NCI-H2171 treated with DMSO at 0.1 percent for 48 hours (cell line): ENCODE measurements at places on chromosomes 7 and 10.
A peak's percentile ranks its signal among the peaks of the same experiment; 100 is the strongest.

- DNase-seq, result no peak
Measured at GRCh38 chr7:127338122-127338521, 54.4 kb downstream of the ZNF800 start.

GRCh38 chr7:139111147-139111546 is 1.6 kb upstream of the ZC3HAV1 start:
- no peak for DNase-seq

DNA sequence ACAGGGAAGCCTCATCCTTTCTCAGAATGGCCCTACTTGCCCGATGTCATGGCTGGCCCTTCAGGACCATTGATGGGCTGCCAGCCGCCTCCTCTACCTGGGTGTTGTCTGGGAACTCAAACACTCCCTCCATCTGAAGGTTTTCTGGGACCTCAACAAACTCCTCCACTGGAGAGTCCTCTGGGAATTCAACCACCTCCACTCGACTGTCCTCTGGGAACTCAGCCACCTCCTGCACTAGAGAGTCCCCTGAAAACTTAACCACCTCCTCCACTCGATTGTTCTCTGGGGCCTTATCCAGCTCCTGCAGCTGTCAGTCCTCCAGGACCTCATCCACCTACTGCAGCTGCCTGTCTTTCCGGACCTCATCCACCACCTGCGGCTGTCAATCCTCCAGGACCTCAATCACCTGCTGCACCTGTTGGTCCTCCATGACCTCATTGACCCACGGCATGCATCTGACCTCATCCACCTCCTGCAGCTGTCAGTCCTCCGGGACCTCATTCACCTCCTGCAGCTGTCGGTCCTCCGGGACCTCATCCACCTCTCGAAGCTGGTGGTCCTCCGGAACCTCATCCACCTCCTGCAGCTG is 37.1 kb downstream of the MAT1A start:
- no peak for DNase-seq

DNA sequence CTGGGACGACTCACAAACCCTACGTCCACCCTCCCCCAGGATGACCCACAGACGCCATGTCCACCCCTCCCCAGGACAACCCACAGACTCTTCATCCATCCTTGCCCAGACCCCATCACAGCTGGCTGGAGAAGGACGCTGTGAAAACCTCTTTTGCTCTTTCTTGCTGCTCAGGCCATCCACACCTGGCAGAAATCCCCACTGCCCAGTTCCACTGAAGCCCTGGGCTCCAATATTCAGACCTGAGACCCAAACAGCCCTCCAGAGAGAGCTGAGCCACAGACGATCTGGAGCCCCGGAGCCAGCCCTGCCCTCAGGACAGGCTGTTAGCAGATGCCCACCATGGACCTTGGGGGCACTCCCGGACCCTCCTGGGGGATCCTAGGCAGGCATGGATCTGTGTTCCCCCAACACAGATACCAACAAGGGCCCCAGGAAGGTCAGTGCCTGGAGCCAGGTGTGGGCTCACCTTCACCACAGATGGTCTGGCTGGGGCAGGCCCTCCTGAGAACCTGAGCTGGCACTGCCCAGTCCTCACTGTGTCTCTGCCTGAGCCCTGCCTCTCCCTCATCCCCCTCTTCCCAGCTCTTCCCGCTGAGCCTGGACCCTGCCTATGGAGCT is 226.2 kb downstream of the PTPRN2 start:
- DNase-seq, result no peak

DNA sequence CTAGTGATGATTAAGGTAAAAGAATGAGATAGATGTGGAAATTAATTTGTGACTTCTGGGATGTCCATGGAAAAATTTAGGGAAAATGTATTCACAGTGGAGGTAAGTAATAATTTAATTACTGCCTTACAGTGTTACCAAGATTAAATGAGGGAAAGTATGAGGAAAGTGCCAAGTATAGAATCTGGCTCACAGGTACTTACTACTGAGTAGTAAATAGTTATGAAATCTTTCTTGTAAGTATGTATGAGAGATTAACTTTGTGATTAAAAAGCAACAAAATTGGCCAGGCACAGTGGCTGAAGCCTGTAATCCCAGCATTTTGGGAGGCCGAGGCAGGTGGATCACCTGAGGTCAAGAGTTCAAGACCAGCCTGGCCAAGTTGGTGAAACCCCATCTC is 42.1 kb downstream of the RSBN1L start:
- DNase-seq, result no peak

DNA sequence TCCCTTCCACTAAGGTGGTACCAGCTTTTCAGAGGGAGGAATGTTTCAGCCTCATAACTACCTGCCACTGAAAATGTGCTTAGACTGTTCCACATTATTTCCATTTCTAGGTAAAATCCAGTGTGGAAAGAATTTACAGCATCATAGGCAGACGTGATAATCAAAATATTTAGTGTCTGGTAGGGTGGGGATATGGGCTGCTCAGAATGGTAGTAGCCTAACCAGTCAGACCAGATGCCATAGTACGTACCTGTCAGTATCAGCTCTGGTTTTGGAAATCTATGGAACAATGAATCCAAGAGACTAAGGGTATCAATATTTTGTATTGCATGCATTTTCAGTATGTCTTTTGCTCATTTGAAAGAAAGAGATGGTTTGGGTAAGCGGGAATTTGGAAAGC is 76.8 kb upstream of the APBB1IP start:
- DNase-seq, result no peak

GRCh38 chr7:134396031-134396430 is 62.9 kb downstream of the AKR1B1 start:
- no peak for DNase-seq

DNA sequence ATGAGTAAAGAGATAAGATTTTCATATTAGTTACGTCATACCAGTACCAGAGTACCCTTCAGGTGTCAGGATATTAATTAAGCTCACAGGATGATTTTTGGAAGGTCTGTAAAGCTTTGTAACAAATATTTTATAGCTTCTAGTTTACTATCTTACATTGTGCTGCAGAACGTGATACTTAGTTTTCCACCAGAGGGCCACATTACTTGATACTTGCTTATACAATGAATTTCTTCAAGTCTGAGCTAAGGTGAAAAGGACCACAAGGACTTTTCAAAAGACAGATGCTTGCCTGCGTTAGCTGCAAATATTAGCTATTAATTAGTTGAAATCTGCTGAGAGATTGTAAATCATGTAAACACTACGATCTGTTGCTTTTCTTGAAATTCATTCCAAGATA is 12.2 kb downstream of the FOXP2 start:
- peak; percentile 66 for DNase-seq

DNA sequence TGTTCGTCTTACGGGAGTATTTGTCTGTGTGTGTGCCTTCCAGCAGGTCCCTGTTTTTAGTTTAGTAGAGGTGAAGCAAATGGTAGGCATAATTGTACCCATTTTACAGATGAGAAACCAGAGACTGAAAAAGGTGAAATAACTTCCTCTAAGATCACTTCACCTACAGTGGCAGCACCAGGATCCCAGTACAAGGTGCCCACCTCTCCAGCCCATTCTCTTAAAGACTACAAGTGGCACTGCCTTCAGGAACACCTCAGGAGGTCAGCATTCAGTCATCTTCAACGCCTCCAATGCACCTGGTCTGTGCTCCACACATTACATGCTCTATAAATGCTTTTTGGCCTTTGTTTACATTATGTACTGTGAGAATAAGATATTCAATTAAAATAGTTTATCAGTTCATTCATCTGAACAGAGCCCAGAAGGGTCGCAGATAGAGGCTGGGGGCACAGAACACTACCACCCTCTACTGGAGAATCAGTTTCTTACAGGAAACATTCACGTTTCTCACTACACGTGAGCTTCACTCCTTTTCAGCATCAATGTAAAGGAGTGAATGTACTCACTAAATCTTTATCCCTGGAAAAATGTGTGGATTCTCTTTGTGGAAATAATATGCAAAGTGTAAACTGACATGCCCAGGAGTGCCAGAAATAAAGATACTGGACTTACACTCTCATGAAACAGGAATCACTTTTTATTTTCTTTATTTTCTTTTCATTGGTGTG is 45.5 kb upstream of the ABLIM1 start:
- DNase-seq, result no peak

GRCh38 chr7:158778471-158778870 is 50.8 kb downstream of the ESYT2 start:
- DNase-seq, result no peak

DNA sequence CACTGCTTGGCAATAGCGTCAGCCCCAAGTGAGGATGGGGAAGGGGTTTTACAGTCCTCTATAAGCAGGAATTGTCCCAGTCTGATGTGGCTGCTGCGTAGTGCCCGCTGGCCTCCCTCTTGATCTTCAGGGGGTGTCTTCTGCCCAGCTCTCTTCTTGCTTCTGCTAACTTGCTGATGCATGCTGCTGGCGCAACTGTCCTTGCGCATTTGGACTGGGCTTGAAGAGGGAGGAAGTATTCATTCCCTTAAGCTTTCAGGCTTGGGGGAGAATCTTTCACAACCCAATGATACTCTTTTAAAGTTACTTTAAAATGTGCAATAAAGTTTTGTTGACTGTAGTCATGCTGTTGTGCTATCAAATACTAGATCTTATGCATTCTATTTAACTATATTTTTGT is 10.3 kb downstream of the GALNT11 start:
- no peak for DNase-seq

- DNase-seq, result no peak
Measured at GRCh38 chr10:105073999-105074398, 432.9 kb downstream of the SORCS3 start.

DNA sequence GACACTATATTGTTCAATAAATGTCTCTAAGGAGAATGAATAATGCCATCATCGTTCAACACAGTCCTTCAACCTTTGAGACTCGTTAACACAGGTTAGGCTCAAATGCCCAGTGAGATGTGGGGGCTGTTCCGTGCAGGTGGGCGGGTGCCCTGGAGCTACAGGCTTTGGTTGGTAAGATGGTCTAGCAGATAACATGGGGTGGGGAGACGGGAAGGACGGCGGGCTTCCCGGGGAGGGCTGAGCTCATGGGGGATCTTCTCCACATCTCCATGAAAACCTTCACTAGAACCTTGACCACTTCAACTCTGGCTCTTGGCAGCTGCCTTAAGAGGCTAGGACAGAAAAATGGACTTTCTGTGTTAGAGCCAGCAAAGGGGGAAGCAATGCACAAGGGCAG is 134.1 kb upstream of the TCERG1L start:
- no peak for DNase-seq
